ENCODE measurements at places on chromosomes 5 and 9.
A peak's percentile ranks its signal among the peaks of the same experiment; 100 is the strongest.

DNA sequence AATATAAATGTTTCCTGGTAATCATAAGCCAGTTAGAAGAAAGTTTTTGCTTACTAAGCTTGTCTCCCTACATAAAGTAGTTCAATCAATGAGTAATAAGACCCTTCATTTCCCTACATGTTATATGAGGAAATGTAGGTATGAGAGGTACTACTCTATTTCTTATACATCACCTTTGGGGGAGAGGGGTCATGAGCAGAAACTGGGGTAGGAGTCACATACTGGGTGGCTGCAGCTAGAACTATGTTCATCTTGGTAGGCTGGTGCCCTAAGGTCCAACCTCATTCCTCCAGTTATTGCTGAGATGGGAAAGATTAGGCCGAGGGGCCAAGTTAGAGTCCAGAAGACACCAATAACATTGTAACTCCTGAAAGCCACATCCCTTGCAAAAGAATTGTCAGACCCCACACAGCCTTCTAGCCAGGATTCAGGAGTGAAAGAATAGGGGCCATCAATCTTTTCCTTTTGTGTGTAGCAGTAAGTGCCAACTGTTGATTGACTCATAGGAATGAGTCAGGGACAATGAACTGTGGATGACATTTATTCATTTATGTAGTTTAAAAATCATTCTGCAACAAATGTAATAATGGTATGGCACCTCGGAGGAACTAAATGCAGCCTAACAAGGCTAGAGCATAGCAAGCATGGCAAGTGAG lies 21.6 kb upstream of the SREK1 start:
- DNase-seq, result no peak

- no peak for DNase-seq
These were observed 89.5 kb downstream of the ADAMTS2 start for GRCh38 chr5:179255527-179256327.

GRCh38 chr5:38202741-38203140 lies 55.6 kb upstream of the EGFLAM start:
- DNase-seq, result no peak

- no peak for DNase-seq
These were observed 71.6 kb upstream of the XPA start for GRCh38 chr9:97768746-97769145.

DNA sequence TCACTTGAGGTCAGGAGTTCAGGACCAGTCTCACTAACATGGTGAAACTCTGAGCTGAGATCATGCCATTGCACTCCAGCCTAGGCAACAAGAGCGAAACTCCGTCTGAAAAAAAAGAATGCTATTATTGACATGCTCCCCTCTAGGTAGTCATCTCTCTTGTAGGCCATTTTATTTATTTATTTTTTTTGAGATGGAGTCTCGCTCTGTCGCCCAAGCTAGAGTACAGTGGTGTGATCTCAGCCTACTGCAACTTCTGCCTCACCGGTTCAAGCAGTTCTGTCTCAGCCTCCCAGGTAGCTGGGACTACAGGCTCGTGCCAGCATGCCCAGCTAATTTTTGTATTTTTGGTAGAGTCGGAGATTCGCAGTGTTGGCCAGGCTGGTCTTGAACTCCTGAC lies 20.6 kb upstream of the NIM1K start:
- no peak for DNase-seq

GRCh38 chr9:3585606-3586005 lies 59.8 kb upstream of the RFX3 start:
- no peak for DNase-seq

DNA sequence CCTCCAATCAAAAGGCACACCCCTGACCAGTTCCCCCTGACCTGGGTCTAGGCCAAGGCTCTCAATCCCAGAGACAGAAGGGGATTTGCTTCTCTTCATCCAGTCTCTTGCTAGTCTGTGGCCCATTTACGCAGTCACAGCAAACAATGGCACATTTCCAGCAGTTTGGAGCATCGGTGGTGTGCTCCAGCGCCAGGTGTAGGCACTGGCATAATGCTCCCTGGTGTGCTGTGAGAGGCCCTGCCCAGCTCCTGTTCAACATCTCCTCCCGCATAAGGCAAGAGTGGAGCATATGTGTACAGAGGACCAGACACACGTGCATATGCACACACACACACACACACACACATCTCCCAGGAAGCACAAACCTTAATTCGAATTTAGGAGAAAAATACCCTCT lies 79.5 kb upstream of the ERCC6L2 start:
- no peak for DNase-seq

- no peak for DNase-seq
These were observed 48.8 kb upstream of the GLRX start for GRCh38 chr5:95871146-95871806.

DNA sequence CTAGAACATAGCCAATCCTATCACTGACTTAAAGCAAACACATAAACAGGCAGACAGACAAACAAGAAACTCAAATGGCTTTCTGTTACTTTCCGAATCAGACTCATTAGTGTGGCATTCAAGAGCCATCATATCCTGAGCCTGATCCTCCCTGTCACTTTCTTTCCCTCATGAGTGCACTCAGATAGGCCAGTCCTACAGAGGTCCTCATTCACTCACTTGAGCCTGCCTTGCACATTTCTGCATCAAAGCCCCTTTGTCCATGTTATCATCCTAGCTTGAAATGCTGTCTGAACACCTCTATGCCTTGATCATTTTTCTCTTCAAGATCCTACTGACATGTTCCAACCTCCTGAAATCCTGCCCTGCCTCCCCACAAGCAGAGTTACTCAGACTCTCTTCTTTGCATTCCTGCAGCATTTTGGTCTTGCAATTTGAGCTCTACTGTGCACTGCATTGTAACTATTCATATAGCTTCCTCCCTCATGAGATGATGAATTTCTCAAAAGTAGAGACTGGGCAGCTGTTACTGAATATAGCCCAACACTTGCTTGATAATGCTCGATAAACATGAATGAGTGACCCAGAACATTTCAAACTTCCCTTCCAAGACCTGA lies 126.9 kb downstream of the PALM2AKAP2 start:
- DNase-seq, result no peak

DNA sequence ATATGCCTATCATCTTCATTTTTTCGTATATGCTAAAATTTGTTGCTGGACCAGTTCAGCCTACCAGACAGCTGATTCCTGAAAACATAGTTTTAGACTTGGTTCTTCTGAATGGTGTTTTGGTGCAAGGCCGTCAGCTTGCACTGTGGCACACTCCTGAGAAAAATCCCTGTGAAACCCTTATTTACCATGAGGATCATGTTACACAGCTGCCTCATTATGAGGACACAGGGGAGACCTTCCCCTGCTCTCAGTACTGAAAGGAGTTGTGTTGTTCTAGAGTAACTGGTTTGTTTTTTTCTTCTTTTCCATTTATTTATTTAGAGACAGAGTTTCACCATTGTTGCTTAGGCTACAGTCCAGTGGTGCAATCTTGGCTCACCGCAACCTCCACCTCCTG lies 37.6 kb downstream of the MAST4 start:
- DNase-seq, result no peak

DNA sequence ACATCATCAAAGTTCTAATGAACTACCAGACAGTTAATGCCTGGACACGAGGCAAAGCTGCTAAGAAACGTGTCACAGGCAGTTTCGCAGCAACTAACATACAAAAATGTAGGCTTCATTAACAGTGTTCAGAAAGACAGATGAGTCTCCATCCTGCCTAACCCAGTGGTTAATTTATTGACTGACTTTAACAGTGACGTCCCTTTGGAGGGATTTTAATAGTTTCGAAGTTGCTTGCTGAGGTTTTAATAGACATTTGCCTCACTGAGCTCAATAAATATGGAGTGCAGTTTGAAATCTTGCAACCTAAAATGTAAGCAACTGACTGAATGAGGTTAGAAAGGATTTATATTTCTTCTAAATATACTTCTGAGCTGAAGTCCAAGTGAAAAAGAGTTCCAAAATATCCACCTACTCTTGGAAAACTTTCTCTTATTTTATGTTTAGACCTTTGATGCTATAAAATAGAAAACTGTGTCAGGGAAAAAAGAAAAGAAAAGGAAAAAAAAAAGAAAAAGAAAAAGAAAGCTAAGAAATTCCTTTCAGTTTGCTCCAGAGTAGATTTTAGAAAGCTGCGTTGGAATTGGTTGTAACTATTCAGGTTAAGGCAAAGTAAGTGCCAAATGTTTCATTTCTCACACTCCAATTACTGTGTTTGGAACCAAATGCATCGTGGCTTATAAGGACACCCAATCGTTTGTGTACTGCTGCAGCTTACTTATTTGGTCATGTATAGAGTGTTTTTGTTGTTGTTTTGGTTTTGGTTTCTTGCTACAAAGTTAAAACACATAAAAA lies 2016.6 kb downstream of the MAT2B start:
- no peak for DNase-seq

DNA sequence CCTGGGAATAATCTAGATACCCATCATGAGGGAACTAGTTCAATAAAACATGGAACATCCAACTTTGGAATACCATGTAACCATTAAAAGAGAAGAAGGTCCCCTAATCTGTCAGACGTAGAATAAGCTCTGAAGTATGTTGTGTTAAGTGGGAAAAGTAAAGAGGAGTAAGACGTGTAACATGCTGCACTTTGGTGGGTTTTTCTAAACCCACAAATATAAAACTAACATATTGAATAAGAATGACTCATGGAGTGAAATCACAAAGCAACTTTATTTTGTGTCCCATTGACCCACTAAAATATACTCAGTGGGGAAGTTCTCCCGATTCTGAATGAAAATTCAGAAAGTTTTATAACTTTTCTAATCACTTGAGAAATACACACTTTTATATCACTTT lies 67.9 kb upstream of the PIK3R1 start:
- DNase-seq, result no peak

DNA sequence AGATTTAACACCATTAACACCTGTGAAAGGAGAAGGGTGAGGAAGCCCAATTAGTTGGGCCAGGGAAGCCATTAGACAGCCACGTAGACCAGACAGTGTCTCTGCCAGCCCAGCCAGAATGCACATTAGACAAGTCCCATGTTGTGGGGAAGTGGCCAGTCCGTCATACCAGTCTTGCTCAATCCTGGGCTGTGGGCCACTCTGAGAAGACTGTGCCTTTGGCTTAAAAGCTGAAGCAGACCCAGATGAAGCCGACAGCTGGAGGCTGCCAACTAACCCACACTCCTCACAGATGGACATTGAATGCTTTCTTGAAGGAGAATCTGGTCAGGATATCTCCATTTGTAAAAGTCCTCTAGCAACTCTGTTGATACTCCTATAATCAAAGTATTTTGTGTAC lies 128.5 kb downstream of the CHSY3 start:
- DNase-seq, result no peak

DNA sequence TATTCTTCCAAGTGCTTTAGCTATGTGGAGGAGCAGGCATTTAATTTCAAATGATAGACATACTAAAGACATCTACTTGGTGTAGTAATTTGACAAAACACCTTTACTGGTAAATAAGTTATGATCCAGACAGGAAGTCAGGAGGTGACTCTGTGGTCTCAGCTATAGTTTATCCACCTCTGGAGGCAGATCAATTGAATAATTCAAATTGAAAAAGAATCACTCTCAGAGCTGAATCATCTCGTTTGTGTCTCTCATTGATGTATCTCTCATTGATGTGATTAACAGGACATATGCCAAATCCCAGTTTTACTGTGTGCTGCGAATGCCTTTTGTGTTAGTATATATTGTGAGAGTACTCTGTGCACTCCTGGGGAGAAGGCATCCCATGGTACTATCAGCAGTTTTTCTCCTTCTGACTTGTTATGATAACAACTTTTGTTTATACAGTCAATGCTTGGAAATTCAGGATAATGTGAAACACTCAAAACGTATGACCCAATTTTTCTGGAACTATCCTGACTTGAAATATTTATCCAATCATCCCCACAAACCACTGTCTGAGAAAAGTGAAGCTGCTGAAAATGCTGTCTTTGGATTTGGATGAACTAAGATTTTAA lies 48.5 kb upstream of the DAB2 start:
- DNase-seq, result no peak

GRCh38 chr5:128084228-128085167 lies 932 bp downstream of the SLC12A2 start:
- DNase-seq, result peak; percentile 55

- no peak for DNase-seq
These were observed 766.2 kb downstream of the PTPRD start for GRCh38 chr9:9846557-9846956.

DNA sequence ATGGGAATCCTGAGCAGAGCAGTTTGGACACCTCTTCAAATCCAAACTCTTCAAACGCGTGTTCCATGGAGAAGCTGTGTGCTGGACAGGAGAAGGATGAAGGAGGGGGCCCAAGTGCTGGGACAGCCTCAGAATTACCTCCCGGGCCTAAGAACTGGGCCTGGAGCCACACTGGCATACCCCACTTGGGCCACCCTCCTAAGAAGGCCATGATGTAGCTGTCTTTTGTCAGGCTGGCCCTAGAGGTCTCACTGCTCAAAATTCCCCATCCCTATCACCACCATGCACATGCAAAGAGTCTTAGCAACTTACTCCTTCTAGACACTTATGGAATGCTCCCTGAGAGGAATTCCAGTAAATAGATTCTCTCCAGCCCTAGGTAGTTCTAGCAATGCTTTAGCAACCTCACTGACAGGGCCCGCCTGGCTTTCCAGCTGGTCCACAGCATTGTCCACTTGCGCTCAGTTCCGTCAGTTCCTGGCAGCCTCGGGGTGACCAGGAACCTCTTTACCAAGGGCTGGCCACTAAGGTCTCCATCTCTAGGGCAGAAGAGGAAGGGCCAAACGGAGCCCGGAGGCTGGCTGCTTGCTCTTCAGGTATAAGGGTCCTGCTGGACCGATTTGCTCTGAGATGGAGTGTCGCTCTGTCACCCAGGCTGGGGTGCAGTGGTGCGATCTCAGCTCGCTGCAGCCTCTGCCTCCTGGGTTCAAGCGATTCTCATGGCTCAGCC lies 75.3 kb downstream of the RGS3 start:
- DNase-seq, result no peak

DNA sequence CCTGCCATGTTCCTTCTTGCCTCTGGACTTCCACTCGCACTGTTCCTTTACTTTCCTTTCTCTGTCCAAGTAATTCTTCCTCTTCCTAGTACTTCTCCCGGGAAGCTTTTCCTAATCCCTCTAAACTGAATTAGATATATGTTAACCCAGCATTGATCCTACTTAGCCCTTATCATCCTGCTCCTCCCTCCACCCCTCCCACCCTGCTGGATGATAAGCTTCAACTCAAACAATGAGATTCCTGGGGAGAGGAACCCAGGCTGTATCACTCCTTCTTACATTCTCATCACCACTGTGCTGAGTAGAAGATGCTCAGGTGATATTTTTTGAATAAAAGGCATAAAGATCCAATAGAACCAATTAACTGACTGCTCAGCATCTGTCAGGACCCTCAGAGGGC lies 45.7 kb downstream of the CDK5RAP2 start:
- no peak for DNase-seq

GRCh38 chr9:131257266-131258025 lies 18.9 kb downstream of the FAM78A start:
- DNase-seq, result no peak

GRCh38 chr5:96660971-96661854 lies 963 bp upstream of the CAST start:
- DNase-seq, result peak; percentile 33

DNA sequence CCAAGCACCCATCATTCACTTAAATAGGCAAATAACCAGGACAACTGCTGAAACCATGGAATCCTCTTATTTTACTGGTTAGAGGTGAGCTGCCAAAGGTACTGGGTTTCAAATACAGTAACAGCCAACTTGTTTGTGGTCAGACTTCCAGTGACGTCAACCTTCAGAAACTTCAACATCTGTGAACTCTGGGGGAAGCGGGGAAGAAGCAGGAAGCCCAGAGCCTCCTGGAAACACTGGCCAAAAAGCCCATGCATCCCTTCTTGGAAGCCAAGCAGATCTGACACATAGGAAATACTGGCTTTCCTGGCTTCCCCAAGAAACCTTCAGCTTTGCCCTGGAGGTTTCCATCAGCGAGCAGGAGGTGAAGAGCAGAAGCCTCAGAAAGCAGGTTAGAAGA lies 4.9 kb upstream of the FRRS1L start:
- no peak for DNase-seq
